AG04450 (cell line): ENCODE measurements at places on chromosomes 5 and 9.
A peak's percentile ranks its signal among the peaks of the same experiment; 100 is the strongest.

DNA sequence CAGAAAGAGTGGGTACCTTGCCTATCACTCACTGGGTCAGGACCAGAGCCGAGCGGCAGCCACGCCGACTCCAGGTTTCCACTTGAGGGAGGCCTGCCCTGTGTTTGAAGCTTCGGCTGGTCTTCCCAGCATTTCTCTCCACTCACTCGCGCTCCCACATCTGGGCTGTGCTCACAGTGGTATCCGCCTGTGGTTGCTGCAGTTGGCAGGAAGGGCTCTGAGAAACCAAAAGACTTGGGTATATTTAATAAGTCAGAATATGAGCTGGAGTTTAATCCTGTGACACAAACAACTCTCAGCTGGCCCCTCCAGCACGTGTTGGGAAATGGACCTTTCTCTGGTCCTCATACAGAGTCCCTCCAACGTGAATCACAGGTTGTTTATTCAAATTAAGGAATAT lies 70.9 kb downstream of the SPRY4 start:
- no peak for DNase-seq

- no peak for DNase-seq
These were observed 275.1 kb upstream of the PTGER4 start for GRCh38 chr5:40404613-40405012.

DNA sequence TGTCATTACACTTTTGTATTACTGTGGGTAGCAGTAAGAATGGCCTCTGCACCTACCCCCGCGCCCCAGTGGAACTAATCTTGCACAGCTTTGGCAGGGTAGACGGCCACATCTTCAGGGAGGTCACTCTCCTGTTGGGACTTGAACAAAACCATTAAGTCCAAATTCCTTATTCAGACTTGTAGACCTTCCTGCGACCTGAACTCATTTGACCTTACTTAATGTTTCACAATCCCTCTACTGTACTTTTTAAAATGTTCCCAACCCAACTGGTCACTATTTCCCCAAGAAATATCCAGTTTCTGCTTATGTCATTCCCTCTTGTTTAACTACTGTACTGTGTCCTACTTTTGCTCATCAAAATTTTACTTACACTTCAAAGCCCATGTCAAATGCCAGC lies 5.3 kb upstream of the FAM120AOS start:
- DNase-seq = no peak

GRCh38 chr5:95043234-95043633 lies 241.7 kb downstream of the MCTP1 start:
- DNase-seq = no peak

DNA sequence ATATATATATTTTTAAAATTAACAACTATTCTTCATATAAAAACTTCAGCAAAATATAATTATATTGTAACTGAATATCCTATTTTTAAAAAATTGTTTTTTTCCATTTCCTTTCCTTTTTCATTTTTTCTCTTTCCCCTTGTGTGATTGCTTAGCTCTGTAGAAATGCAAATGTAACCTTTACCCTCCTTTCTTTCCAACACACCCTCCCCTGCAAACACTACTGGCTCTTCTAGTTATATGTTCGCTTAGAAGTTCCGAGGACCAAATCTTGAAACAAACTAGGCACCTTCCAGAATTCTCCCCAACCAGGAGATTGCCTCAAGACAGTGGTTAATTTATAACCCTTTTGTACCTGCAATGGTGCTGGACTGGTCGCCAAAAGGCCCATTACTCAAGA lies 1980.0 kb upstream of the CDH6 start:
- no peak for DNase-seq

DNA sequence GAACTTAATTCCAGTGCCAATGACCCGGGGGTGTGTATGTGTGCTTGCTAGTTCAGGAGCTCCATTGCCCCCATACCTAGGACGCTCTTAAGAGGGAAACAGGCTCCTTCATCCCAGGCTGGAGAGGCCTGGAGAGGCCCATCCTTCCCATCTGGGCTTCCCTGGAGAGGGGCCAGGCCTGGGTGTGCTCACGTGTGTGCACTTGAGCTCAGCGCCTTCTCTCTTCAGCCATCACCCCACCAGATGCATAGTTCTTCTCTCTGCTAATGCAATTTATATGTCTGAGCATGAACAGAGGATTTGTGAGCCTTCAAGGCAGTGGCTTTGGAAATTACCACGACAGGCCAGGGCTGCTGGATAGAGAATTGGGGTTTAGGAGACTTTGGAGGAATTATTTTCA lies 48.6 kb upstream of the SHB start:
- DNase-seq = no peak

- peak; percentile 81 for DNase-seq
These were observed 170.4 kb downstream of the ARRDC3 start for GRCh38 chr5:91212714-91213092.

DNA sequence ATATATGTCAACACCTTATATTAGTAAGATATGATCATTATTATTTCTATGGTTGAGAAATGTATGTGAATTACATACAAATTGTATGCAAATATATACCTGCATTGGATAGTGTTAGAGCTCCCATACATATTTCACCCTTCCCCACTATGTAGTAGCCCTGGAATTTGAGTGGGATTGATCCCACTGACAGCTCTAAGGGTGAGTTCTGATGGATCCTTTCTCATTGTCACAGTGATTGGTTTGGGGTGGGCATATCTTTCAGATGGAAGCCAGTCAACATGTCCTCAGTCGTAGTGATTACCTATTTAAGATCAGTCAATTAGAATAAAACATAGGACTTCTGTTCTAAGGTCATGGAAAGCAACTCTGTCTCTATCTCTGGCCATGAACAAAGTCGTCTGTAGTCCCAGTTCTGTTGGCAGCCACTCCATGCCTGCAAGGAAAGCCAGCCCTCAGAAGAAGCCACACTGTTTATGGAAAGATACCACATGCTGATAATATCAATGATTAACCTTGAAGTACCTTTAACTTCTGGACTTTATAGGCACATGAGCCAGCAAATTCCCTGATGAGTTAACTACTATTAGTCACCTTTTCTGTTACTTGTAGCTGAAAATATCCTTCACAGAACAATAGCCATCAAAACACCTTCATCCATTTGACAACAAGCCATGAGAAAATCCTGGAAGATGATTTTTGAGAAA lies 5.1 kb upstream of the CCDC192 start:
- no peak for DNase-seq

- DNase-seq = no peak
These were observed 94.7 kb downstream of the EBF1 start for GRCh38 chr5:159005062-159005461.

GRCh38 chr9:14383294-14383693 lies 69.4 kb upstream of the NFIB start:
- no peak for DNase-seq

GRCh38 chr5:170756691-170757090 lies 26.8 kb upstream of the GABRP start:
- DNase-seq = no peak
